Amniotic stem cell (primary cell): ENCODE measurements at places on chromosomes 1 and 21.
A peak's percentile ranks its signal among the peaks of the same experiment; 100 is the strongest.

GRCh38 chr1:195637539-195637938 is 970.7 kb downstream of the KCNT2 start:
- DNase-seq: no peak

DNA sequence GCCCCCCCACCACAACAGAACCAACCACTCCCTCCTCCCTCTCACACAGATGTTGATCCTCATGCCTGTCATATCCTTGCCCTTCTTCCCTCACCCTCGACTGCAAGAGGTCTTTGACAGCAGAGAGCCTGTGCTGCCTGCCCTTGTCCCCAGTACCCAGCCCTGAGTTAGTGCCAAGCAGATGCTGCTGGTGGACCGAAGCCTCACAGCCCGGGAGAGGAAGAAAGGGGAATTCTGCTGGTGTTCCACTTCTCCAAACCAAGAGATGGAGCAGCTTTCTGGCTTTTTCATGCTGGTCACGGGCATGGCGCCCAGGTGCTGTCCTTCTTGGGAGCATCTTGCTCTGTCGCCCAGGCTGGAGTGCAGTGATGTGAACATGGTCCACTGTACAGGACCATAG is 69.1 kb downstream of the SLC66A1 start:
- no peak for DNase-seq

DNA sequence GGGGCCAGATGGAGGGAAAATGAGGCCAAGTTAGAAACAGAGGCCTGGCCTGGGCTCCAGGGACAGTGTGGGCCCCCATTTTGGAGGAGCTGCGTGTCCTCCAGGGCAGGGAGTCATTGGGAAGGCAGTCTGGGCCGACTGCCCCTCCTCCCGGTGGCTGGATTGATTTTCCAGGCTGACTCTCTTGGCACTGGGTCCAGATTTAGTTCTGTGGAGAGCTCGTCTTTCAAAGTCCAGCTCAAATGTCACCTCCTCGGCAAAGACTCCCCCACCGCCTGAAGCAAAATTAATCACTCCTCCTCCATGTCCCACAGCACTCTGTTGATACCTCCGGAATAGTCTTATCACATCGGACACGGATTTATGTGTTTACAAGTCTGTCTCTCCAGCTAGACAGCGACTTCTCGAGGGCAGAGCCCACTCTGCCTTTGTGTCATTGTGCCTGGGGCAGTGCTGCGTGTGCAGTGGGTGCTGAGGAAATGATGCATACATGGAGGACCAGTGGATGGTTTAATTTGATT is 175.1 kb downstream of the CAMTA1 start:
- DNase-seq: peak; percentile 55

- no peak for DNase-seq
These were observed 70.3 kb downstream of the PROX1 start for GRCh38 chr1:214058076-214058475.

GRCh38 chr21:29130270-29130969 is at the start of gene MAP3K7CL:
Gene MAP3K7CL, plus strand, starts transcription at chr21:29130644. Its CDS starts 2,701 bp downstream, at chr21:29133345.
- DNase-seq: peak; percentile 95

DNA sequence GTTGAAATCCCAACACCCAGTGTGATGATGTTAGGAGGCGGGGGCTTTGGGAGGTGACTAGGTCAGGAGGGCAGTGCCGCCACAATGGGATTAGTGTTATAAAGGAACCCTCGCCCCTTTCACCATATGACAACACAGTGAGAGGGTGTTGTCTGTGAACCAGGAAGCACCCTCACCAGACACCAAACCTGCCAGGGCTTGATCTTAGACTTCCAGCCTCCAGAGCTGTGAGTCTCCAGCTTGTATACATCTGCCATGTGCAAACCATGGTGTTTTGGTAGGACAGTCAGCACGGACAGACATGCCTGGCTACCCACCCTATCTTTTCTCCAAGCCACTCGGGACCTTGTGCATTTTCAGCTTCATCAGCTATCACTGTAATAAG is 4.0 kb downstream of the TRIM11 start:
- no peak for DNase-seq

DNA sequence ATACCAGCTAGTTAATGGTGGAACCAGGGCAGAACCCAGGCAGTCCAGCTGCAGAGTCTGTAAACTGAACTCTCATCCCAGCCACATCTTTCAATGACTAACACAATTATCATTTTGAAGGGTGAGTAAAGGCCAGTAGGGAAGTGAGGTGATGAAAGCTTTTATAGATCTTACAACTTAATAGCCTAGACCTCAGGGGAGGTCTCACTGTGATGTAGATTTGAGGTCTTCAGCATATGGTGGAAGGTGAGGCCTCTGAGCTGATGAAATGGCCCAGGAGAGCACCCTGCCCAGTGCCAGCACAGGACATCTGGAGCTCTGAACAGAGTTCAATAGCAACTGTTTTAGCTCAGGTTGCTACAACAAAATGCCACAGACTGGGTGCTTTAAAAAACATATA is 44.8 kb upstream of the POU2F1 start:
- DNase-seq: no peak

DNA sequence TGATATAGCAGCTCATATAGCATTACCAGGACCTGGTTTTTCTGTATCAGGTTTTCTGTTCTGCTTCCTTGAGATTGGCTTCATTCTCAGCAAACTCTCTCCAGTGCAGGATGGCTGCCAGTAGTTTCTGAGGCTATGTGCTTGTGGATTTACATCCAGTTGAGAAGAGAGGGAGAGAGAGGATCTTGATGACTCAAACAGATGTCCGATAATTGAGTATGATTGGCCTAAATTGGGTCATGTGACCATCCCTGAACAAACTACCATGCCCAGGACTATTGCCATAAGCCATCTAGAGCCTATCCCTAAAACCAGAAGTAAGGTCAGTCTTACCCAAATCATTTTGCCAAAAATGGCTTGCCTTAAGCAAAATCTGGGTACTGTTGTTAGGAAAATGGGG is 18.1 kb upstream of the PSMA5 start:
- DNase-seq: no peak

- DNase-seq: no peak
These were observed 38.3 kb downstream of the PTGFRN start for GRCh38 chr1:116948046-116948445.
